ENCODE measurements at places on chromosomes 16 and 17. TPM values are rescaled to one million over a fixed set of nuclear protein-coding genes. Genes with fewer than 3 reads are reported as not detected.
A peak's percentile ranks its signal among the peaks of the same experiment; 100 is the strongest.

GRCh38 chr16:28981517-28981916, 3.3 kb upstream of the LAT start:
- no peak for DNase-seq

- DNase-seq, result no peak
These were observed 139.4 kb downstream of the CPPED1 start for GRCh38 chr16:12664164-12664733.

DNA sequence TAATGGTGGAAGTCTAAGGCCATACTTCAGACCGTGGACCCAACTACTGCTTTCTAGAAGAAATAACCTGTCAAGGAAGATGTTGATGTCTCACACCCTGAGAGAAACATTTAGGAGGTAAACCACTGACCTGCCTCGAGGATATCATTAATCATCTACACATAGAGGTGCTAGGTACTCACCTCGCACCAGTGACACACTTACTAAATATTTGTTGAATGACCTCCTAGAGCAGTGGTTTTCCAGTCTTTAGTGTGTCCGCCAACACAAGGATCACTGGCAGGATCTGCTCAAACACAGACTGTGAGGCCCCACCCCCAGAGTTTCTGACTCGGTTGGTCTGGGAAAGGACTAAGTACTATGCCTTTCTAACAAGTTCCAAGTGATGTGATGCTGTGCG, 197.4 kb upstream of the CACNG5 start:
- DNase-seq, result no peak

GRCh38 chr17:59415397-59415796, 83.9 kb downstream of the YPEL2 start:
- no peak for DNase-seq

GRCh38 chr17:38982858-38983746, 15.9 kb upstream of the FBXO47 start:
- DNase-seq, result peak; percentile 37

DNA sequence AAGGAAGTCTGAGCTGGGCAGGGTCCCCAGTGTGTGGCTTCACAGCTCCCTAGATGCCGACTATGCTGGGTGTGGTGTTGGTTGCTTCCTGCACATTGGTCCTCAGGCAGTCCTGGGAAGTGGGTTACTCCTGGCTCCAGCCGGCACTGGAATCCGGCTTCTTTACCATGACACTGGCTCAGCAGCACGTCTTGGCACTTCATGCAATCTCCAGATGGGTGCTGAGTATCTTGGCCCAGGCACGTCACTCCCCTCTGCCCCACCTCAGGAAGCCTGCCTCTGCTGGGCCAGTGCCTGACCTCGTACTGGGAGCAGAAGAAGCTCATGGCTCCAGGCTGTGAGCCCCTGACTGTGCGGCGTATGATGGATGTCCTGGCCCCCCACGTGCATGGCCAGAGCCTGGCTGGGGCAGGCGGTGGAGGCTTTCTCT, 24.5 kb downstream of the FCSK start:
- DNase-seq, result no peak

DNA sequence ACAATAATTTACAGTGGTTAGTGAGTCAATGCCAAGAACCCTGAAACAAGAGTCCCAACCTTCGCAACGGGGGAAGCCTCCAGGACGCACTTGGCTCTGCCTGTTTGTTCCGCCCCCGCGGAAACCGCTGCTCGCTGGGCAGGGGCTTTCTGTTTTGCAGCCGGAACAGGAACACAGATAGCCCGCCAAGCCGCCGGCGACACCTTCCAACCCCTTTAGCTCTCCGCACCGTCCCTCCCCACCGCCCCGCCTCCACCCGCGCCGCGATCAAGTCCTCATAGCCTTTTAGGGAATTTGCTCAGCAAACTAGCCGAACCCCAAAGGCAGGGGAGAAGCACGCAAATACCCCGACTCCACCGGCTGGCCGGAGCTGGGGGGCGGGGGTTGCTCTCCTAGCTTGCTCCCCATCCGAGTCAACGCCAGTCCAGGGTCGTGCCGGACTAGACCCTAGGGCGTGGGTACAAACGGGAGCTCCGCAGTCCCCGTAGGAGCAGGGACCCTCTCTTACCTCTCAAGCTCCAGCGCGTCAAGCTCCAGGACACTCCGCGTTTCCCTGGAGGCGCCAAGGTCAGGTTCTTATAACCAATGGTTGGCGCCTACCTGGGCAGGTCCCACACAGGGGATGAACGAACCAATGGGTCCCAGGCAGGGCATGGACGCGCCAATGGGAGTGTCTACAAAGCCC, at the start of gene SLFN13:
Gene SLFN13 (minus strand): TSS at position 553 of the 685 bp plus-strand sequence. CDS start 3,086 bp downstream, outside the sequence.
- DNase-seq, result peak; percentile 77

The TRAPPC1 gene
- total RNA-seq, result 134 TPM

The TBC1D3B gene
- 2.4 TPM for total RNA-seq

The KRT28 gene
- not detected for total RNA-seq

The ESRP2 gene
- 0.53 TPM for total RNA-seq

The RNFT1 gene
- total RNA-seq, result 21.9 TPM
